Heart right ventricle (tissue), 16 donors: ENCODE measurements at places on chromosomes 5 and 9. TPM values are rescaled to one million over a fixed set of nuclear protein-coding genes. Genes with fewer than 3 reads are reported as not detected.

RFESD gene
- total RNA-seq: 3.0 TPM

IL5 gene
- not detected for total RNA-seq

HINT2 gene
- 77.5 TPM for total RNA-seq

ESM1 gene
- total RNA-seq: 2.0 TPM

F12 gene
- not detected for total RNA-seq

DNAI1 gene
- not detected for total RNA-seq

SLC34A1 gene
- total RNA-seq: not detected

PIP5K1B gene
- total RNA-seq: 47.7 TPM

PCDHGA6 gene
- total RNA-seq: 8.1 TPM

PCDHB16 gene
- total RNA-seq: 2.2 TPM

ADCY2 gene
- 0.31 TPM for total RNA-seq

KIF27 gene
- total RNA-seq: 3.4 TPM

OR1L6 gene
- total RNA-seq: not detected

TAS2R1 gene
- not detected for total RNA-seq

BNIP1 gene
- 11.0 TPM for total RNA-seq

BARHL1 gene
- total RNA-seq: not detected

PRLR gene
- 0.43 TPM for total RNA-seq

LSM11 gene
- 1.7 TPM for total RNA-seq

TOR2A gene
- total RNA-seq: 3.4 TPM

SAP30L gene
- 38.3 TPM for total RNA-seq

DIAPH1 gene
- 27.3 TPM for total RNA-seq

GPRIN1 gene
- 1.0 TPM for total RNA-seq

GABRA1 gene
- not detected for total RNA-seq

WDR31 gene
- 16.7 TPM for total RNA-seq

LRRTM2 gene
- total RNA-seq: not detected

FAM221B gene
- not detected for total RNA-seq

NSMF gene
- total RNA-seq: 17.0 TPM

TSSK1B gene
- total RNA-seq: not detected

SLC45A2 gene
- not detected for total RNA-seq

MYO10 gene
- total RNA-seq: 4.5 TPM

NIPAL4 gene
- not detected for total RNA-seq

PDCD1LG2 gene
- 1.2 TPM for total RNA-seq

IRX4 gene
- 15.9 TPM for total RNA-seq

IFNE gene
- not detected for total RNA-seq

TRIM7 gene
- total RNA-seq: 7.0 TPM

DMRTA1 gene
- 0.40 TPM for total RNA-seq

TAF1L gene
- total RNA-seq: not detected

ZBTB26 gene
- 4.9 TPM for total RNA-seq

DRD1 gene
- not detected for total RNA-seq

SHC3 gene
- total RNA-seq: 0.71 TPM

CD180 gene
- 0.12 TPM for total RNA-seq

TMC1 gene
- not detected for total RNA-seq

SLC36A3 gene
- not detected for total RNA-seq

NR3C1 gene
- total RNA-seq: 48.8 TPM

PHF24 gene
- total RNA-seq: 0.46 TPM

ZSWIM6 gene
- 6.3 TPM for total RNA-seq

MLANA gene
- total RNA-seq: not detected

NUTM2F gene
- total RNA-seq: not detected

SNCAIP gene
- 0.92 TPM for total RNA-seq

MEGF10 gene
- 0.38 TPM for total RNA-seq
